Motor neuron (in vitro differentiated cells): ENCODE measurements at places on chromosomes 5 and 9.
A peak's percentile ranks its signal among the peaks of the same experiment; 100 is the strongest.

GRCh38 chr5:150598006-150598405 lies 42.5 kb upstream of the SYNPO start:
- ATAC-seq, result no peak

- no peak for ATAC-seq
Measured at GRCh38 chr5:117131048-117131679, 556.5 kb upstream of the SEMA6A start.

DNA sequence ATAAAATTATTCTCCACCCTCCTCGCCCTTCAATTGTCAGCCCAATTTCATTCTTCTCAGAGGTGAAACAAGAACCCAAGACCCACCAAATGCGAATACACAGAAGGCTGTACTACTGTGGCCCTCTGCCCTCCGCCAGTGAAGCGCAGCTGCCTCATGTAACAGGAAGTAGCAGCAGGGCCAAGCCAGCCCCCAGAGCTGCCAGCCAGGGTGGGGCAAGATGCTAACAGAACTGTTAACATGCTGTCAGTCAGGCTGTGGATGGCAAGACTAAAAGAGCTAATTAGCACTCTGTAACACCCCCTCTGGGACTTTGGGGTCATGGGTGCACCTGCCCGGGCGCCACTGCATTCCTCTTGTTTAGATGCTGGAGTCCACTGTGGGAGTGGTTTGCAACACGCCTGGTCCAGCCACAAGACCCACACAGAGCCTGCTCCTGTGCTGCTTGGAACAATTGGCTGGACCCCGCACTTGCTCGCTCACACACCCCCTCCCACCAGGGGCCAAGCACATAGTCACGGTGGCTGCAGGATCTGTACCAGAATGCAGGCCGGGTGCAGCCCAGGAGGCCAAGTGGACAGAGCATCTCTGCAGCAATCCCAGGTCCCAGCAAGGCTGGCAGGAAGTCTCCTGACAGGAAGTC lies 14.5 kb upstream of the HEXB start:
- ATAC-seq, result peak; percentile 71

- ATAC-seq, result no peak
Measured at GRCh38 chr9:87290241-87291052, 207.2 kb upstream of the DAPK1 start.

GRCh38 chr9:79571309-79572031 lies at the start of gene TLE4:
TLE4 (plus strand) TSS chr9:79571965; CDS start chr9:79572791, 826 bp downstream.
- ATAC-seq, result peak; percentile 90

GRCh38 chr5:96503501-96504236 lies 70.6 kb upstream of the PCSK1 start:
- ATAC-seq, result no peak

DNA sequence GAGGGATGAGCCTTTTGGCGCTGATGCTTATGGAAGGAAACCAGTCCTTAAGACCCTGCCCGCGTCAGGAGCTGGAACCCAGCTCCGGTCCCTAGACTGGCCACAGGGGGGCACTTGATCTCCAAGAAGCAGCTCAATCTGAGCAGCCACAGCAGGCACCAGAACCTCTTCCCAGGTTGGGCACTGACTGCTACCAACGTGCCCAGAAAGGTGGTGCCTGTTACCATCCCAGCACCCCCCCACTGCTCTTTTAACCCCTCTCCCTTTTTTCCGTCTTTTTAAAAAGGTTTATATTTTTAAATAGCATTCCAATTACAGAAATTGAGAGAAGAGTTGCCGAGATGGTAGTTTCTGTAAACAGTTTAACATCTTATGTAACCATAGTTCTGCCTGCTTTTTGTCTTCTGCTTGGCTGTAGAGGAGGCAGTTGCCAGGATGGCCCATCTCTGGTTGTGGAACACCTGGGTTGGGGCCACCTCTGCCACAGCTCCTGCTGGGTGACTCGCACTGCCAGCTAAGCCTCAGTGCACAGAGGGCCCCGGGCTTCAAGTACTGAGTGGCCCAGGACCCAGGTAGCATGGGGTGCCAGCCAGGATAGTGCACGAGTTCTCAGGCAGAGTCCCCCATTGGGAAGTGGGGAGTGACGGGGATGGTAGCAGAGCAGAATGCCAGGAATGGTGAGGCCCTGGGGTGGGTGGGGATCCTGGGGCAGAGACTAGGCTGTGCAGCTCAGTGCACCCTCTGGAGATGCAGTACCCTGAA lies 62.8 kb downstream of the PFDN1 start:
- ATAC-seq, result peak; percentile 59

DNA sequence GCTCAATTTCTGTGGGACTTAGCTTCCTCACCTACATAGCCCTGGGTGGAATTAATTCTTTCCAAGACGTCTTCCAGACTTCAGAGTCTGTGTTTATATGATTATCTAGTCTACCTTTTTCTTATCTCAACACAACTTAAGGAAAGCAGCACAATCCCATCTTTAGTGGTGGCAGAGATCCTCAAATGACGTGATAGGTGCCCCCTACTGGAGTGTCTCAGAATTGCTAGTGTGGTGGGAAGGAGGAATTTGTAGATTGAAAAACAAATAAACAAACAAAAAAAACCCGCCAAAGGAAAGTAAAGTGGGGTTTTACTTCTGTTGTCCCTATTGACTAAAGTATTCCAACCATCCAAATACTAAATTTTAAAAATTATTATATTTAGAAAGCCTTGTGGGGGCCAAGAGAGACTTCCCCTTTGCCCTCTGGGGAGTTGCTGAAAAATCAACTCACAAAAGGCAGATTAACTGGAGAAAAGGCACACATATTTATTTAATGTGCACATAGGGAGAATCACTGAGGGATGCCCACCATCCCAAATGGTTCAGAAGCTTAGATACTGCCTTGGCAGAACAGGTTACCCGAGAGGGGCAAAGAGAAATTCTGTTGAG lies 283.3 kb downstream of the TMEM167A start:
- ATAC-seq, result no peak

DNA sequence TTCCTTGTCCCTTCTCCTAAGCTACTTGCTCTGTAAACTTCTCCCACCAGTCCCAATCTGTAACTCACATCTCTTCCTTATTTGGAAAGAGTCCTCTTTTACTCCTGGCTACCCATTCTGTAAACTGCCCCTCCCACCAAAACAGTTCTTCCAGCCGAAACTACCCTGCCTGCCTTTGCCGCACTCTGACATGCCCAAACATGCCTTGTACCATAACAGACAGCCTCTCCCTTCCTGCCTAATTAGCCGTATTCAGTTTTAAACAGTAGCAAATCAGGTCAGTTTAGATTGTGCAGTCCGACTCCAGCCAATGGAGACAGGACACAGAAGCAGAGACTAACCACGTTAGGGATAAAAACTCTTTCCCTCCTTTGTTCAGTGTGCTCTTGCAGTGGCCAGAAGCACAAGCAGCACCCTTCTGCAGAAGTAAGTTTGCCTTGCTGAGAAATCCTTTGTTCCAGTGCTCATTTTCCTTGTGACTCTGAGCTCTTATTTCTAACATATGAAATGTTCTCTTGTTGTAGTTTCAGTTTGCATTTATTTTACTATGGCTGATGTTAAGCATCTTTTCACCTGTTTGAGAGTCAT lies 5.4 kb upstream of the GLT6D1 start:
- ATAC-seq, result no peak

DNA sequence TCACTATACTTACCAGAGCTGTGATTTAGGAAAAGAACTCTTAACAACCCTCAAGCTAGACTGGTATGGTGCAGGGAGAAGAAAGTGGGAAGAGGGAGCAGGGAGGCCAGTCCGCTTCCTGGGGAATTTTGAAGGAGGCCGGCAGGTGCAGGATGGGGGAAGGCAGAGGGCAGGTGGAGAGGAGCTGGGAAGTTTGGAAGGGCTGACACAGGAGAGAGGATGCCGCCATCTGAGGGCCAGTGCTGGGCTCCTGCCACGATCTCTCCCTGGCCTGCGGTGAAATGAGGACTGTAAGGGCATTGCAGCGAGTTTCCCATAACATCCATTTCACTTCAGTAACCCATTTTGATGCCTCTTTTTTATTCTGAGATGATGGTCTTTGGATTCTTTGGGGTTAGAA lies 8.9 kb downstream of the DAB2IP start:
- ATAC-seq, result no peak

DNA sequence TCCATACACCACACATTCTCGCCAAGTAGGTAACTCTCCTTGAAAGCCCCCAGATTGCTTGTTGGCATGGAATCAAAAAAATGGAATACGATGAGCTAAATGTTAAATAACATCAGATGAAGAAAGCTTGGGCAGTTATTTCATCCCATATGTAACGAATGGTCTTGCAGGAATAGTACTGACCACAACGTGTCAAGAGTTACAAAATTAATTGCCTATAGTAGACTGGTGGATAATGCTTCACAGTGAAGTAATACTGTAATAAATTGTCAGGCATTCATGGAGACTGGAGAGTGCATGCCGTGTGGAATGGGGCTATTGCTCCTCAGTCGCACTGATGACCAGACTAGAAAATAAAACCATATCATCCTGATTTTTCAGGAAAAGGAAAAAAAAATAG lies 1628.7 kb downstream of the MAT2B start:
- peak; percentile 77 for ATAC-seq

DNA sequence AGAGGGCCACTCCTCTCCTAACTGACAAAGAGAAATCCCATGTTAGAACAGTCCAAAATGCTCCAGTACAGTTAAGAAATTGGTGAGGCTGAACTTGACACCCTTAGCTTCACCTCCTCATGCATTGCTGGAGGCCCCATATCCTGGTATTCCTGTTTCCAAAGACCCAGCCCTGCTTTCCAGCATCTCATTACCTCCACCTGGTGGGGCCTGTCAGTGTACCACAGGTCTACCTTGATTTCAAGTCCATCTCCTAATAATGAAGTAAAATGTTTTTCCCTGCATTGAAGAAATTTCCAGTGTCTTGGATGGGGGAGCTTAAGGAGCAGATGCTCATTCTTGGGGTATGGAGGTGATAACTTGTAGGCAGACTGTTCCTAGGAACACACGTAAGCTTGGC lies 70.6 kb upstream of the S1PR3 start:
- ATAC-seq, result no peak

- ATAC-seq, result peak; percentile 93
Measured at GRCh38 chr9:36995927-36996705, 38.0 kb downstream of the PAX5 start.

GRCh38 chr5:167378894-167379723 lies 912.3 kb upstream of the WWC1 start:
- ATAC-seq, result no peak

DNA sequence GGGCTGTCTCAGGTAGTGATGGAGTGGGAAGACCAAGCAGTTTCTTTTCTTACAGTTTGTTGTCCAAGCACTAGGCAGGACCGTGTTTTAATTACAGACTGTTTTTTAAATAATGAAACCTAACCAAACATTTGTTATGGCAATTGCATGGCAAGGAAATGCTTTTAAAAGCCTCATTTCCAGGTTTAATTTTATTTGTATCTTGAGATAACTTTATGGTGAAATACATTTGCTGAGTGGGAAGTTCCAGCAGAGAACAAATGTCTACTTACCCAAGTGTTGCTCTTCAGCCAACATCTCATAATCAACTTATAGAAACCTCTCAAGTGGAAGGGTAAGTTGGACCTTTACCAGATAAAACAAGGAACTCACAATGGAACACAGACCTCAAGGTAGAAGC lies 11.8 kb upstream of the LHFPL2 start:
- no peak for ATAC-seq

DNA sequence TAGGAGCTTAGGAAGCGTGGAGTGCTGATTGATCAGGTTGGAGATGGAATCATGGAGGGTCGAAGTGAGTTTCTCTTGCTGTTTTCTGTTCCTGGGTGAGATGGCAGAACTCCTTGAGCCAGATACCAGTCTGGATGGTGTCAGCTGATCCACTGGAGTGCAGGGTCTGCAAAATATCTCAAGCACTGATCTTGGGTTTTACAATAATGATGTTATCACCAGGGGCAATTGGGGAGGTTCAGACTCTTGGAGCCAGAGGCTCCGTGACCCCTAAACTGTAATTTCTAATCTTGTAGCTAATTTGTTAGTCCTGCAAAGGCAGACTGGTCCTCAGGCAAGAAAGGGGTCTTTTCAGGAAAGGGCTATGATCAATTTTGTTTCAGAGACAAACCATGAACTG lies 80.0 kb upstream of the NIPAL4 start:
- no peak for ATAC-seq

- no peak for ATAC-seq
Measured at GRCh38 chr5:39520232-39520572, 95.4 kb upstream of the DAB2 start.

- ATAC-seq, result no peak
Measured at GRCh38 chr5:95631991-95632675, 12.2 kb downstream of the GPR150 start.
